ENCODE measurements at places on chromosomes 6 and 20. TPM values are rescaled to one million over a fixed set of nuclear protein-coding genes. Genes with fewer than 3 reads are reported as not detected.

MRAP2 gene
- total RNA-seq = 5.1 TPM

CDH4 gene
- total RNA-seq = 0.23 TPM

CAGE1 gene
- total RNA-seq = not detected

DNA sequence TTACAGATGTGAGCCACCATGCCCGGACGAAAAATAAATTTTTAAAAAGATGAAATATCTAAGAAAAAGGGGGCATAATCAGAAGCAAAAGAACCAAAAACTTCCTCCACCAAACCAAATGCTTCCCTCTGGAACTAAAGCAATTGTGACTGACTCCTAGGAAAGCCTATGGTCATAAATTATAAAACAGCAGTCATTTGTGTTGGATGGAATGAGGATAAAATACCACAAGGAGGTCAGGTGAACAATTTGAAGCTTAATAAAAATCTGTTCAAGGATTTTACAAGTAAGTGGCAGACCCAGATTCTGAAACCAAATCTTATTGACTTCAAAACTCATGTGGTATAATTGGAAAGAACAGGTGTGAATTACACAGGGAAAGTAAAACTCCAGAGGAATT lies 114.5 kb downstream of the KIF13A start:
- DNase-seq = no peak

GRCh38 chr6:20564269-20564668 lies 30.0 kb downstream of the CDKAL1 start:
- no peak for DNase-seq

DNA sequence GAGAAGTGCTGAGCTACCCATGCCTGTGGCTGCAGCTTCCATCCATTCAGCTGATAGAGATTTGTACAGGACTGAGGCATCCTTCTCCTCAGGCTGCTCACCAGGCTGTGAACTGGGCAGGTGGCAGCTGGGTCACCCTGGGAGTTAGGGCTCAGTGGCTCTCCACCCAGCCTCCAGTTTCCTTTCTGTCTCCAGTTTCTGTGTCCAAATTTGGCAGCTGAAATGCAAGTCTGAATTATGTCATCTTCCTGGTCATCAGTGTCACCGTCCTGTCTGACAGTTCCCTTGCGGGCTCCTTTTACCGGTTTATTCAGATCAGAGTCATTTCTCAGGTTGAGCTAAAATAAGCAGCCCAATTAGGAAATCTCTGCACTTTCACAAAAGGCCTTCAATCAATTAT lies 93.3 kb downstream of the EDN1 start:
- no peak for DNase-seq

HSPA1L gene
- 0.82 TPM for total RNA-seq

- peak; percentile 4 for DNase-seq
Measured at GRCh38 chr6:156720691-156721685, 56.2 kb upstream of the ARID1B start.

GRCh38 chr20:54356801-54357200 lies 118.6 kb upstream of the DOK5 start:
- no peak for DNase-seq

GRCh38 chr6:119071576-119071975 lies 6.9 kb downstream of the FAM184A start:
- no peak for DNase-seq

SYNDIG1 gene
- 8.1 TPM for total RNA-seq

DNA sequence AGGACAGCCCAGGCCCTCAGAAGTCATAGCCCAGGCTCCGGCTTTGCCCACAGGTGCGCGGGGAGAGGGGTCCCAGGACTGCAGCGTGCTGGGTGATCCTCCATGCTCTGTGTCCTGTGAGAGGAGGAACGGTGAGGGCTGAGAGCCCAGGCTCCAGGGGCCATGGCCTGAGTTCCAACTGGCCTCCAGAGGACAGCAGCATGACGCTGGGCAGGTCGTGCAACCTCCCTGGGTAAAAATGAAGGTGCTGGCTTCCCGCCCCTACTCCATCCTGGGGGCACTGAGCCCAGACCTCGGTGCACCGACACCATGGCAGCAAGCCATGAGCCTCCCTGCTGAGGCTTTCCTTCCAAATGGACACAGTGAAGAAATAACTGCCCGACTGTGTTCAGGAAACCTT lies 305.4 kb downstream of the TAF4 start:
- no peak for DNase-seq

DNA sequence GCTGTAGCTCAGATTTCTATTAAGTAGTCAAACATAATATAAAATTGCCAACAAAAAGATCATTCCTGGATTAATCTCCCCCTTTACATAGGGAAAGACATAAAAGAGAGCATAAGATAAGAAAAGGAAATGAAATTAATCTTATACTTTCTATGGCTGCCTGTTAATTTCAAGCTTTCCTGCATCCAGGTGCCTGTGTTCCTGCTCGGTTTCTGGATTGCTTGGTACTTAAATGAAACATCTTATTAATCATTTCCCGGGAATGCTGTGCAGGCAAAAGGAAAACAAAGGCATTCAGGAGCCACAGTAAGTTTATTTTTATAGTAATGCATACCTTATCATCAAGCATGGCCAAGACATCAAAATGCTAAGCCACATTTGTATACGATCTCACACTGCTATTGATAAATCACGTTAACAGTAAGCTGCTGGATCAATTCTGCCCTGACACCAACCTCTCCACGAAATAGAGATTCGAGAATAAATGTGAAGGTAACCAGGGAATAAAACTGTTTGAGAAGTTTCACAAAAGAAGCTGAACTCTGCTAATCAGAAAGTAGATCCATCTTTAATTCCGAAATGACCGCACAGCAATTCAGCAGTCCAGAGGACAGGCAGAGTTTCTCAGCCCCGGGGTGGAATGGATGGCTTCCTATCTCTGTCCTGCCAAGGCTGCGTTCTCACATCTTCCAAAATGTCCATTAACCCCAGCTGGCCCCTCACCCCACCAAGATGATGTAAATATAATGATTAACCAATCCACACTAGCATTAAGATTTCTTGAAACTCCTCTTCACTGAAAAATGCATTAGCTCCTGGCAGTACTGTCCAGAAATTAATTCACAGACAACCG lies 32.6 kb upstream of the APCDD1L start:
- no peak for DNase-seq

DNA sequence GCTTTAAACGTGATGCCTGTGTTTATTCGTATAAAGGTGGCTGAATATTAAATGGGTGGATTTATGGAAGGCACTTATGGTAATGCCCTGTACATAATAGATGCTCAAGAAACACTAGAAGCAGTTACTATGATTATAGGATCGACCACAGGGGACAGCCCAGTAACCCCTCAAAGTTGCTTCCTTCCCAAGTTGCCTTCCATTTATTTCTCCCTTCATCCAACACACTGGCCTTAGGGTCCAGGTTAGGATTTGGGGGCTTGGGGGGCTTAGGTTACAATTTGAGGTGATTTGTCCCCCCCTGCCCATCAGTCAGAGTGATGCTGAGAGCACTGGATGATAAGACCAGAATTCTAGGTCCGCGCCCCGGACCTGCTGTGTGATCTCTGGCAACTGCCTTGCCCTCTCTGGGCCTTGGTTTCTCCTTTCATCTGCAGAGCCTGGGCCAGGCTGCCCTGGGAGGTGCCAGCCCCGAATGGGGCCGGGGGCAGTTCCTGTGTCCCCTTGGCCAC lies 101.5 kb downstream of the CEBPB start:
- DNase-seq = no peak

- DNase-seq = no peak
Measured at GRCh38 chr6:53929041-53929820, 134.4 kb downstream of the LRRC1 start.

DNA sequence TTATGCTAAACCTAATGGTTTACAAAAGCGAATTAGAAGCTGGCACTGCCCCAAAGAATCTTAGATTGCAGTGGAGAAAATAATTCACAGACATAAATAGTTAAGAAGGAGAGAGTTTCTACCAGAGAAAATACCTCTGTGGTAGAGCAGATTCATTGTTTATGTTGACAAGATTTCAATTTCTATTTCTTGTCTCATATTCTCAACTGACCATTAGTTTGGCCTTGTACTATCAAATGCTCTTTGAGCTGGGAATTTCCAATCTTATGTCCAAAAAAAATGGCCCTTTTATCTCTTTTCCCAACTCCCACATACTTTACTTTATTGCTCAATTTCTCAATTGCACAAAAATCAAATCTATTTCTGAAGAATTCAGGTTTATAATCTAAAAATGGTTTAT lies 804.1 kb upstream of the CITED2 start:
- DNase-seq = no peak

DNA sequence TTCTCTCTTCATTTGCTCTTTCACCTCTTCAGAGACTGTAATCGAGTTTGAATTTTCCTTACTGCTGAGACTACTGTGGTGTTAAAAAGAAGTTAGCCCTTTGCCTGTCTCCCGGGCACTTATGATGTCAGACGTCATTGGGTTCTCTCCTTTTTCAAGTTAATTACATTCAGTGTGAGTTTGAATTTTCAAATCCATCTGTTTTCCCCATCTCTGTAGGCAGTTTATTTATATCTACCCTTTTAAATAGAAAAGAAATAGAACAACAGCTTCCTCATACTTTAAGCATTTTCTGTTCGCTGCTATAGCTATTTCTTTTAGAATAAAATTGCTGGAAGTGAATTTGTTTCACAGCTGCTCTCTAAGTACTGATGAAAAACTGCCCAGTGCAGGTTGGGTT lies 81.4 kb downstream of the MCHR2 start:
- no peak for DNase-seq

NKX2-4 gene
- total RNA-seq = not detected

- no peak for DNase-seq
Measured at GRCh38 chr6:130127195-130127594, 95.6 kb downstream of the SAMD3 start.

- DNase-seq = no peak
Measured at GRCh38 chr6:31861919-31862343, 690 bp downstream of the NEU1 start.

DNA sequence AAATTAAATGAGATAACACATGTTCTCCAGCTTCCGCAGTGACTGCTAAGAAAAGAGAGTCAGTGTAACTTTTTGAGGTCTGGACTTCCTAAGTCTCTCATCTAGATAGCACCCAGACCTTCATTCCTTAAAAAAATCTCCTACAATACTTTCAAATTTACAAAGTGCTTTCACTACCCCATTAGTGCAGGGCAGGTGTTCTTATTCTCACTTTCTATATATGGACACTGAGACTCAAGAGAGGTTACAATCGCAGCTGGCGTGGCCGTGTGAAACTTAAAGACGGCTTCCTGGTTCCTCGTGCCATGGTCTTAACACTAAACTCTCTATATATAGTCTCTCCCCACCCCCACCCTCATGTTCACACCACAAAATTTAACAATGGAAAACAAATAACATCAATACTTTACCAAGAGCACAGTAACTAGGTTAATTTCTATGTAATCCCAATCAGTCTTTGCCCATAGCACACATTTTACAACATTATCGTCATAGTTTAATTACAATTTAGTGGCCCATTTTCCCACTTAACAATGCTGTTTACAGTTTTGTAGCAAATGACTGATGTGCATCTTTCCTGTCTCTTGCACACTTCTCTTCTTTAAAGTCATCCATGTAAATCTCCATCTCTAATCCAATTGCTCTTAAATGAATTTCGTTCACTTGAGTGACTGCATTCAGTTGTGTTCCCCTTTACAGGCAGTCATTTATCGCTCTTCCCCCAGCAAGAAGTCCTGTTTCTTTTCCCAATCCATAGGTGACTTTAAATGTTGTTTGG lies 78.8 kb upstream of the ARID1B start:
- no peak for DNase-seq
